ENCODE measurements at places on chromosomes 7 and 10.

GRCh38 chr10:129861776-129862531 is 102.1 kb downstream of the EBF3 start:
- no peak for DNase-seq

GRCh38 chr10:118256825-118257570 is 85.1 kb downstream of the FAM204A start:
- no peak for DNase-seq

- no peak for DNase-seq
Measured at GRCh38 chr7:2521952-2522591, 2.5 kb downstream of the LFNG start.

DNA sequence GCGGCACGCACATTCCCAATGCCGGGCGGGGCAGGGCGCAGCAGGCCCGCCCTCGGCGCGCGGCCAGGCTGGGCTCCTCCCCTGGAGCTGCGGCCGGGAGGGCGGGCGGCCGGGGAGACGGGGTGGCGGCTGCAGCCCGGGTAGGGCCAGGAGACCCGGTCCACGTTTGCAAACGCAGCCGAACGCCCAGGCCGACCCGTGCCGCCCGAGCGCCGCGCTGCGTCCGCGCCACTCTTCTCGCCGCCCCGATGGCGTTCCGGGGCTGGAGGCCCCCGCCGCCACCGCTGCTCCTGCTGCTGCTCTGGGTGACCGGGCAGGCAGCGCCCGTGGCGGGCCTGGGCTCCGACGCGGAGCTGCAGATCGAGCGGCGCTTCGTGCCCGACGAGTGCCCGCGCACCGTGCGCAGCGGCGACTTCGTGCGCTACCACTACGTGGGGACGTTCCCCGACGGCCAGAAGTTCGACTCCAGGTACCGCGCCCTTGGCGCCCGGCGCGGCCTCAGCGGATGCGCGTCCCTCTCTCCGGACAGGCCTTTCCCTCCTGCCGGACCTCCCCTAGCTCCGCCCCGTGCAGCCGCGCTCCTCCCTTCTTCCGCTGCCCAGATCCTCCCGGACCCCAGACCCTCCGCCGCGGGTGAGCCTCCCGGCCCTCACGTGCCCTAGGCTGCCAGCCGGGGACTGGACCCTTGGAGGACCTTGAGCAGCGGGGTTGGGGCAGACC is at the start of gene FKBP9:
FKBP9 (plus strand) TSS at position 115 of the 720 bp plus-strand sequence; CDS start at position 249, 134 bp downstream.
- DNase-seq: peak; percentile 61

DNA sequence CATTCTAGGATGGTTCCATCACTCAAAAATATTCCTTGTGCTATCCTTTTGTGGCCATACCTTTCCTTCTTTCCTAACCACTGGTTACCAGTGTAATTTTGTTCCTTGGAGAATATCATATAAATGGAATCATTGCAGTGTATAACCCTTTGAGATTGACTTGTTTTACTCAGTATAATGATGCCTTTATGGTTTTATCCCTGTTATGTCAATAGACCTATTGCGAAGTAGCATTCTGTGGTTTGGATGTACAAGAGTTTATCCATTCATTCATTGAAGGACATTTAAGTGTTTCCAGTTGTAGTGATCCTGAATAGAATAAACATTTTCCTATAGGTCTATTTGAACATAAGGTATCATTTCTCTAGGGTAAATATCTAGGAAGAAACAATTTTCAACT is 54.2 kb downstream of the RBM33 start:
- DNase-seq: no peak

GRCh38 chr7:69568266-69568665 is 30.0 kb upstream of the AUTS2 start:
- DNase-seq: no peak

DNA sequence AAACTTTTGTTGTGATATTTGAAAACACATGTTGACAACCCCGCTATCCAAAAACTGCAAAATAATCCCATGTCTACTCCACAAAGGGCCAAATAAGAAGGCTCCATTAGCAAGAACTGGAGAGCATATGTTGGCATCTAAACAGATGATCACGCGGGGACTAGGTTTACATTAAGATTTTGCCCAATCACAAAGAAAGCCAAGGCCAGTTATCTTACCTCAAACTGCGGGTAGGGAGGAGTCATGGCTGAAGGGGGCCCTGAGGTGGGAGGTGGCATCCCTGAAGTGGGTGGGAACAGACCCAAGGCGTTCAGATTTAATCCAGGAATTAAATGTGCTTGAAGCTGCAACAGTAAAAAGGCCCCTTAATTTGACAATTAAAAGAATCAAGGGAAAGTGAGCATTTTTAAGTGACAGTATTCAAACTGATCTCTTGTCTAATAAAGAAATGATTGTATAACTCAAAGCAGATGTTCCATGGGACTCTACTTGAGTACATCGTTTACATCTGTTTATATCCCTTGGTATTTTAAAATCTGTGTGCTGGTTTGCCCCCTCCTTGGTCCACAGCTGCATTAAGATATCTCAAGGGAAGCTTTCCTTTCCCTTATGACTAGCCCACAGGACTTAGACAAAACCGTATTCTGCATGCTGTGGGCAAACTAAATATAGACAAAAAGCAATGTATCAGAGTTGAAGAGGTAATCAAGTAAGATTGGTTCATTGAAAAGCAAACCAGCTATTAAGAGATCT is 42.9 kb downstream of the MALSU1 start:
- DNase-seq: no peak

- DNase-seq: no peak
Measured at GRCh38 chr7:138887085-138887710, 89.2 kb upstream of the ATP6V0A4 start.

DNA sequence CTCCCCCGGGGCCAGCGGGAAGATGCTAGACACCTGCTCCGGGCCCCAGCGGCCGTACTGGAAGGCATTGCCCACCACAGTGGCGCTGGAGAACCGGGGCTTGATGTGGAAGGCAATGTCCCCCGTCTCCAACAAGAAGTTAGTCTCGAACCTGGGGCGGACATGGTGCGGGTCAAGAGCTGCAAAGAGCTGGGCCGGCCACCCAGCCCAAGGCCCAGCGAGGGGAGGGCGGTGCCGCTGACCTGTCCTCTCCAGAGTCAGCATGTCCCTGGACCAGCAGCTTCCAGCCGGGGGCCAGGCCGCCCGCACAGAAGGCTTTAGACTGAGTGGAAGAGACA is 551 bp downstream of the GRIFIN start:
- DNase-seq: no peak

DNA sequence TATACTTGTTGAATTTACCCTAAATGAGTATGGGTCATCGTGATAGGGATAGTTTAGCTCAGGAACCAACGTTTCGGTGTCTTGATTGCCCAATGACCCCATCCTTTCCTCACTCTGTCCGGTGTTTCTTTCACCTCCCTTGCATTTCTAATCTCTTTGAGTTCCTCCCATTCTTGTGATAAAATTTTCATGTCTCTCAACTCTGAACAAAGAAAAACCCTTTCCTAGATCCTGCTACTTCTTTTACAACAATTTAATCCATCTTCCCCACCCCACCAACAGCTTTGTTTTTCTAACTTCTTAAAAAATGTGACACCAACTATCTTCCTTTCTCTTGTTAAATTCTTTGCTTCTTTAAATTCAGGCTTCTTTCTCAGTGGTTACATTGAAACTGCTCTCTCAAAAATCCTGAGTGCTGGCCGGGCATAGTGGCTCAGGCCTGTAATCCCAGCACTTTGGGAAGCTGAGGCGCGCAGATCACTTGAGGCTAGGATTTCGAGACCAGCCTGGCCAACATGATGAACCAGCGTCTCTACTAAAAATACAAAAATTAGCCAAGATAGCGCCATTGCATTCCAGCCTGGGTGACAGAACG is 130.3 kb upstream of the MINDY3 start:
- no peak for DNase-seq

- no peak for DNase-seq
Measured at GRCh38 chr10:123913688-123914268, 22.2 kb upstream of the CPXM2 start.

GRCh38 chr10:133276435-133277201 is at the start of gene ADAM8:
ADAM8 (minus strand) TSS chr10:133276868; CDS start chr10:133276817, 51 bp downstream.
- DNase-seq: no peak

GRCh38 chr10:5453749-5454489 is 41.6 kb downstream of the NET1 start:
- no peak for DNase-seq

DNA sequence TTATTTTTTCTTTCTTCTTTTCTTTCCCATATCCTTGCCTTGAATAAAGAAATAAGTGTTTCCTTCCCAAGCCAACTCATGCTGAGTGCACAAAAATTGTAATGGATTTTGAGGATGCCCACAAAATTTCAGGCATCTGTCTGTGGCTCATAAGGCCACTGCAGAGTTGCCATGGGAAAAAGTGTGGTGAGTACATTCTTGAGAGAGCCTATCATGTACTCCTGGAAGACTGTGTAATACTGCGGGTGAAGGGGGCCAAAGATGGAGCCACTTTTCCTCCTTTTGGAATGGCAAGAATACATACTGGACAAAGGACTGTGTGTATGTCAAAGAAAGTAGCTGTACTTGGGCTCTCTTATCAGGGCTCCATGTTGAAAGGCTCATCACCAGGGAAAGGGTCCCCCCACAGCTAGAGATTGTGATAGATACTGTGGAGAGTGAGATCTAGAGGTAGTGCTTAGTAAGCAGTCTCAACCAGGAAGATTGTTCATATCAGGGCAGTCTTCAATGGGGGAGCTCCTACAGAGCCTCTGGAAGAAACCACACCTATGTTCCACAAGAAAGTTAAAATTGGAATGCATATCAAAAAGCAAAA is 341.6 kb upstream of the KCND2 start:
- DNase-seq: no peak

- DNase-seq: no peak
Measured at GRCh38 chr10:132626761-132627665, 89.4 kb downstream of the INPP5A start.

GRCh38 chr10:17128261-17128660 is 1.4 kb downstream of the CUBN start:
- DNase-seq: no peak

DNA sequence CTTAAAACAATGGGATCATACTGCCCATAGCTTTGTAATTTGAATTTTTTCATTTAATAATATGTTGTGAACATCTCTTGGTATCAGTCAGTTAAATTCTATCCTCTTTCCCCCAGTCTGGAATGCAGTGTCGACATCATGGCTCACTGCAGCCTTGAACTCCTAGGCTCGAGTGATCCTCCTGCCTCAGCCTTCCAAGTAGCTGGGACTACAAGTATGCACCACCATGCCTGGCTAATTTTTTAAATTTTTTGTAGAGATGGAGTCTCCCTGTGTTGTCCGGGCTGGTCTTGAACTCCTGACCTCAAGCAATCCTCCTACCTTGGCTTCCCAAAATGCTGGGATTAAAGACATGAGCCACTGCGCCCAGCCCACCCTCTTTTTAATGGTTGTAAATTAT is 34.6 kb downstream of the MPLKIP start:
- no peak for DNase-seq

- no peak for DNase-seq
Measured at GRCh38 chr7:98571006-98571405, 46.1 kb upstream of the NPTX2 start.

GRCh38 chr10:43208147-43209073 is 58.5 kb downstream of the RASGEF1A start:
- no peak for DNase-seq

DNA sequence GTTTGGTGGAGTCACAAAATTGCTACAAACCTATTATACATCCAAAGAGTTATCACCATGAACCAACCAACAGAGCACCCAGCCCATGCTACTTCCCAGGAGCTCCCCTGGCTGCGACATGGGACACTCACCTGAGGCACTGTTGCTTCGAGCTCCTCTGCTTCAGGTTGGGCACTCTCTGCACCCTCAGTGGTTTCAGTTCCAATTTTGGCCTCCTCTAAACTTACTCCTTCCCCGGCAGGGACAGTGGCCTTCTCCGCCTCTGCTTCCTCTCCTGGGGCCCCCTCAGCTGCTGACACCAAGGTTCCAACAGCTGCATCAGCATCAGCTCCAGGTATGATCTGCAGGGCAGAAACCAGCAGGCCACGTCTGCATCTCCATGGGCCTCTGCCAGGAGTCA is 120.4 kb upstream of the TARP start:
- DNase-seq: no peak

GRCh38 chr7:73718905-73719805 is at the start of gene STX1A:
STX1A (minus strand) TSS chr7:73719669; CDS start chr7:73719631, 38 bp downstream.
- DNase-seq: peak; percentile 68

- DNase-seq: no peak
Measured at GRCh38 chr7:73892003-73892999, 31.3 kb downstream of the TMEM270 start.

DNA sequence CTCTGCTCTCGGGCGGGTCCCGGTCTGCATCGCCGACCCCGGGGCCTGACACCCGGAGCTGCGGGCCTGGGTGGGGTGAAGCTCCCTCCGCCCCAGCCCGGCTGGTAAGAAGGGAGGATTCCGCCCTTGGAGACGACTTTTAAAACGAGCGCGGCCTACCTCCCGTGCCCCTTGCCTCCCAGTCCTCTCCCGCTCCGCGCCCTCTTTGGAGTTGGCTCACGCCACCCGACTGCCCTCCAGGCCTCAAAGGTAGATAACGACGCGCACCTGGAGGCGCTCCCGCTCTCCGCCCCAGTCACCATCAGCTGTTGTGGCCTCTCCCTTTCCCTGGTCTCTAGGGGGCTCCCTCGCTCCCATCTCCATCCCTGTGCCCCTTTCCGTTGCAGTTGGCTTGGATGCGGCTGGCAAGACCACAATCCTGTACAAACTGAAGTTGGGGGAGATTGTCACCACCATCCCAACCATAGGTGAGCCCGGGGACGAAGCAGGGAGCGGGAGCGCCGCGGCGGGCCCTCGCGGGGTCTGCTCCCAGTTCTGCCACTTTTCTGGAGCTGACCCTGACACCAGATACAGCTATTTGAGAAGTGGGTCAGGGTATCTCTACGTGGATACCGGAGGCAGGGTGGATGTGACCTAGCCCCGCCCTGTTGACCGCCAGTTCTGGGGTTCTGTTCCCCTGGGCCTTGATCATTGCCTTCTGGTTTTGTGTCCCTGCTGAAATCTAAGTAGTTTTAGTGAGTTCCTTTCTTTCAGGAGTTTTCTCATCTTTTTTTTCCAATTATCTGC is 679 bp downstream of the ARF5 start:
- DNase-seq: peak; percentile 81

GRCh38 chr7:8639668-8640067 is 206.3 kb downstream of the NXPH1 start:
- no peak for DNase-seq

- no peak for DNase-seq
Measured at GRCh38 chr7:75696263-75697037, 42.3 kb downstream of the HIP1 start.

- DNase-seq: peak; percentile 8
Measured at GRCh38 chr7:105621176-105621575, 39.9 kb upstream of the EFCAB10 start.

Measured in G401 (cell line).